Kidney tubule cell (primary cell): ENCODE measurements at places on chromosomes 4 and X.

DNA sequence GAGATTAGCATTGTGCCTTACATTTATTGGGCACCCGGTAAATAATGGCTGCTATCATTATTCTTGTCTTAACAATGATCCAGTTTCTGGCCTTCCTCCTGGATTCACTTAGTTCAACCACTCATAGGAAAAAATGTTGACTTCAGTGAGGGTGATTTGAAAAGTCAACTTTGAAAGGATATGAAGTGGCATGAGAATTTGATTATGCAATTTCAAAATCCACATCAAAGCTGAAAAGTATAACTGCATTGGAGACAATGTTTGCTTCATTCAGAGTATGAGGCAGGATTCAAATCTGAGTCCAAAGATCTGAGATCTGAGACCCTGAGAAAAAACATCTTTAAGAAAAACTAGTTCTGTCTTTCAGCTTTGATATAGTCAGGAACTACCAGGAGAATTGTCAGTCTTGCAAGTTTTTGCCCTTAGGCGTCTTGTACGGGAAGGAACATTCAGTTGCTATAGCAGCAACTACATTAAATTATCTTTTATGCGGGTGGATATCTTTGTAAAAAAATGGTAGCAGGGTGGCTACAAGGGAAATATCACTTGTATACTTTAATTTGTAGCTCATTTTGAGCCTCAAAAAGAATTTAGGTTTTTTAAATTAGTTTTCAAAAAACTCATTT is 587.5 kb upstream of the LCORL start:
- no peak for DNase-seq

- DNase-seq = no peak
These were observed 20.2 kb upstream of the HSD17B13 start for GRCh38 chr4:87342872-87343271.

GRCh38 chr4:69120870-69121269 is 24.6 kb downstream of the UGT2B7 start:
- DNase-seq = peak; percentile 59

GRCh38 chrX:126485409-126485808 is 67.2 kb downstream of the DCAF12L1 start:
- peak; percentile 41 for DNase-seq

GRCh38 chr4:111650146-111650545 is 495.1 kb upstream of the FAM241A start:
- DNase-seq = no peak

DNA sequence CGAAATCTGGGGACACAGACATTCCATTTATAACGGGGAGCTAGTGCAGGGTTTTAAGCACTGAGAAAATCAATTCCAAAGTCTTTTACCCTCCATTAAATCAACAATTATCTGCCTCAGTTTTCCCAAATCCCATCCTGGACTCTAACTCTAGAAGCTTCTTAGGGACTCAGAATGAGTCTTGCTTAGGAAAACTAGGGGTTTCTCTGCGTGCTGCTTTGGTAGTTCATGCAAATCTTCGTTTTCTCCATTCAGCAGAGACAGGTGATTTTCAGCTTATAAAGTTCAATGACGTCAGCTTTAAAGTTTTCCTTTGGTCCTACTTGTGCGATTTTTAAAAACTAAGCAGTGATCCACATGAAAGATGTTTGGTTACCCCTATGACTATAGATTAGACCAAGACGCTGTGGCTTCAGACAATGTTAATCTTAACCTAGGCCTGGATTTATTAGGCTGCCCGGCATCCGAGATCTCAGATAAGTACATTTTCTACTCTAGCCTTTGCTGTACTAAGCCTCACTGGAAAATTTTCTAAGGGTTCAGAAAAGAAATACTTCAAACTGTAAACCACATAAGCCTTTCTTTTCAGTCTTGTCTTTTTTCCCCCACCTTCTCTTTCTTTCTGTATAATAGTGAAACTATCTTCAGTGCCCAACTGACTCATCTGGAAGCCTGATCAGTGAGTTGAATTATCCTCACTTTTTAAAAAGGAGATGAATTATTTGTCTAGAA is 121.4 kb upstream of the GATB start:
- DNase-seq = peak; percentile 18

GRCh38 chr4:26893491-26893890 is 32.9 kb downstream of the STIM2 start:
- no peak for DNase-seq

GRCh38 chr4:156476359-156476758 is 495.2 kb downstream of the PDGFC start:
- DNase-seq = peak; percentile 99

DNA sequence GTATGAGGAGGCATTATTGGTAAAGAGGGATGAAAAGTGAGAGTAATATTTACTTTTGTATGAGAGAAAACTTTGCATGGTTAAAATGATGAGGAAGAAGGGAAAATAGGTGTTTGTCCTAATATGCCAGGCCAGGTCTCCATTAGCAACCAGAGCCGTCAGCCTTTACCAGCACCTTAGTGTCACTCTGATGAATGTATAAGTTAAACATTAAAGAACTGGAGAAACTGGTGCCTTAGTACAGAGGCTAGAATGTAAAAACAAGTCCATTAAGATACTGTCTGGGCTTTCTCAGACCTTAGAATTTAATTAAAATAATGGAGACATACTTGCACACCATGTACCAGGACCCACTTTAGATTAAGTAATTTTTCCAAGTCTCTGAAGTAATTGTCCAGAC is 222.3 kb downstream of the FAM47A start:
- peak; percentile 30 for DNase-seq

DNA sequence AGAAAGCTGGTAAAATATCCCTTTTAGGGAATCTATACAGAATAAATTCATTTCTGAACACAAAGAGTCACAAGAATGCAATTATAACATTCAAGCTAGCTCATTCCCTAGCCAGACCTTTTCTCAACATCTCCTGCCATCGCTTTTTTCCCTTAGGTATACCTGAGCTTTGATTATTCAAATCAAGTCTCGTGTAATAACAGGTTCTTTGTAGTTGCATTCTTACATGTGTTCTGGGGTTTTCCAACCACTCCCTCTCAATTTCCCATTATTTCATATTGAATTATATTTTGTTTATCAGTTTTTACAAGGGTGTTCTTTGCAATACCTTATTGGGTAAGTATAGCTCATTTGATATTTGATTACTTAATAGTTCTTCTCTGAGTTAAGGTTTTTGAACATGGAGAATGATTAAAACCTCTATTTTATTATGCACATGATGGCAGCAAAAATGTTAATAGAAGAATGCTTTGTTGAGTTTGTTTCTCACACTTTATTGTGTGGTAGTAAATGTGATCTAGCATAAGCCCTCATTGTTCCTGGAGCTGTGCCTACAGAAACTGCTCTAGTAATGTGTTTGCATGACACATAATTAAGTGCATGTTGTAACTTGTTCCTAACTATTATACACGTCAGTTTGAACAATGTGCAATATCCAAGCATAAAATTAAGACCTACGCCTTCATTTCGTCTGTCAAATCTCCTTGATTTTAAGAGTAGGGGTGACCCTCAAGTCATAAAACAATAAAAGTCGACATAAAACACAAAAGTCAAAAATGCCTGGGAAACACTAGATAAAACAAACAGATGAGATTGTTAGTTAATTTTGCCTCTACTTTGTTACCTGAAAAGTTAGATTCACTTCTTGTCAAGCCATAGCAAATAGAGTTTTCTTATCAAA is 124.0 kb upstream of the POF1B start:
- DNase-seq = no peak

GRCh38 chr4:60605646-60606354 is 594.3 kb upstream of the ADGRL3 start:
- no peak for DNase-seq

DNA sequence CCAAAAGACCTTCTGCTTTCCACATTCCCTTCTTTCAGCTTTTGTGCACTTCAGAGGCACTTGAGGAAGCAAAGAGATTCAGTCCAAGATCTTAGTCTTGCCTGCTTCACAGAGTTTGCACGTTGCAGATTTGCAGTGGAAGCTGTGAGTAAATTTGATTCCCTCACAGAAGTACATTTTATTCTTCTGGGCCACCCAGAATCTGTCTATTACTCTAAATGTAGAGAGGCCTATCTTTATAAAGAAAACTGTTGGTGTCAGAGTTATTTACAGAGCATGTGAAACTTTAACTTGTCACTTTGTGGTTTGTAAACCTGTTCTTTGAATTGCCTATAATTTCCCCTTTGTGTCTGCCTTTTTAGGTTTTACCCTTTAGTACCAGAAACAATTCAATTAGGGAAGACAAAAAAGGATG is 15.5 kb downstream of the SPRY1 start:
- DNase-seq = no peak

GRCh38 chr4:110518889-110519490 is 43.0 kb downstream of the ENPEP start:
- DNase-seq = peak; percentile 34

DNA sequence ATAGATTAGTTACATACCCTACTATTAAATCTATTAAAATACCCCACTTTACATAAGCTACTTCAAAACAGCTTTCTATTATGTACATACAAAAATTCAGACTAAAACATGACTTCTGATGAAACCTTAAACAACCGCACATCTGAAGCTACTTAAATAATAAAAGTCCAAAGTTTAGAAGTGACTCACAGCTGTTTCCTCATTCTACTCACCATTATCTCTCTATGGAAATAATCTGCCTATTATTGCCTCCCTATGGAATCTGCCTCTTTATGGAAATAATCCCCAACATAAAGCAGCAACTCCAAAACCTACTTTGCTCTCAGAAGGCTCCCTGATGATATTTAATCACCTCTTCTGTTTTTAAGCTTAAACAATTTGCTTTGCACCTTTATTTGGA is 15.7 kb upstream of the BANK1 start:
- DNase-seq = no peak

- peak; percentile 94 for DNase-seq
These were observed 51.2 kb upstream of the CHRNA9 start for GRCh38 chr4:40283968-40284367.

- DNase-seq = no peak
These were observed 1521.8 kb upstream of the TENM3 start for GRCh38 chr4:180721356-180721755.

- no peak for DNase-seq
These were observed 86.3 kb downstream of the KLHL8 start for GRCh38 chr4:87134122-87134521.

DNA sequence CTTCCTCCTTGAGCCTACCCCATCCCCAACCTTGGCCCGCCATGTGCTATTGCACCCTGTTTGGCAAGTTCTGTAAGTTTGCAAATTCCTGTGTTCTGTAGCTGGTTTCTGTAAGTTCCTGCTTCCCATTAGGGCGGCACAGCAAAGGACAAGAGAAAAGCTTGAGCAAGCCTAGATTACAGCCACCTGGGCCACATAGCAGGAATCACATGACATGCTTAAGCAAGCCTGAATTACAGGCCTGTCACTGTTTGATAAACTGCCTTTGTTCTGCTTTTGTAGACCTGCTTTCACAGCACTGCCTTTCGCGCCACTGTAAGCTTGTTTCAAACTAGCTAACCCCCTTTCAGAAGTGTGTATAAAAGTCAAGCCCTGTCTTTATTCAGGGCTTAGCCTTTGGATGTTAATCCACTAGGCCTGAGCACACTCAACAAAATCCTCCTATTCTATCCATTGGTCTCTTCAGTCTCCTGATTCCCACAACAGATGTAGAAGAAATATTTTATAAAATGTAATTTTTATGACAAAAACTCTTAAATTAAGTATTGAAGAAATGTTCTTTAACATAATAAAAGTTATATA is 906.8 kb upstream of the NDST4 start:
- DNase-seq = no peak

GRCh38 chrX:82534086-82534597 is 973.9 kb upstream of the POU3F4 start:
- no peak for DNase-seq

DNA sequence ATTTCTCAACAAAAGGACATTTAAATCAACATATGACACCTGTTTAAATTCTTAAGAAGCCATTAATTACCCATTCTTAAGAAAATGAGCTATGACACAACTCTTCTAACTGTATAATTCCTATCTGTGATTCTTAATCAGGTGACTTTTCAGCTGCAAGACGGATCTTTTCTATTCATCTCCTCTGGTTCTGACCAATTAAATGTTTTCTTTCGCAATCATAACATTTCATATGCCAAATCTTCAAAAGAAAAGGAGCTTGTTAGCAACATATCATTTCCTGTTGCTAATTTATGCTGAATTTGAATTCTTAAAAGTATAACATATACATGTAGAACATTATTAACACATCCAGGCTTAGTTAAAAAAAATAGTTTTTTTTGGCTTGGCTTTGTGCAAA is 62.5 kb downstream of the SEL1L3 start:
- no peak for DNase-seq

DNA sequence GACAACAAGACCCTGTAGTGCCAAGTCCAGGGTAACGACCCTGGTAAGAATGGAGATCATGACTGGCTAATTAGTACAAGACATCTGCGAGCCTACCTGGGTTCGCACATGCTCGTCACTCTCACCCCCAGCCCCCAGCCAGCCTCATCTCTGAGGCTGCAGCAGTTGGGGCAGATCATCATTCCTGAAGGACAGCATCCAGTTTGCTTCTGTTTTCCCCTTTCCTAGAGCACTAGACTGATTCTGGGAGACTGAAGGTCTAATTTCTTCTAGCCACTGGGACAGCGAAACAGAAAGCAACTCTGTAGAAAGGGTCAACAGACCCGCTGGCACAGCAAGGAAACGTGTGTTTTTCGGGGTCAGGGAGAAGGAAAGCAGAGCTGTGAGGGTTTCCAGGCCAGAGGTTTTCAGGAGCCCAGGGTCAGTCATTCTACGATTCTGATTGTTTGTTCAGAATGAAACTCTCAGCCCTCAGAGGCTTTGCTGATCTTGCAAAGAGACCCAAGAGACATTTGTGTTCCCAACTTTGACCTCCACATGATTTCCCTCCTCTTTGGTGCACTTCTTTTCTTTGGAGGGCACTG is 343.1 kb upstream of the NOCT start:
- DNase-seq = no peak

- DNase-seq = no peak
These were observed 76.9 kb upstream of the FAM9B start for GRCh38 chrX:9110808-9111207.

DNA sequence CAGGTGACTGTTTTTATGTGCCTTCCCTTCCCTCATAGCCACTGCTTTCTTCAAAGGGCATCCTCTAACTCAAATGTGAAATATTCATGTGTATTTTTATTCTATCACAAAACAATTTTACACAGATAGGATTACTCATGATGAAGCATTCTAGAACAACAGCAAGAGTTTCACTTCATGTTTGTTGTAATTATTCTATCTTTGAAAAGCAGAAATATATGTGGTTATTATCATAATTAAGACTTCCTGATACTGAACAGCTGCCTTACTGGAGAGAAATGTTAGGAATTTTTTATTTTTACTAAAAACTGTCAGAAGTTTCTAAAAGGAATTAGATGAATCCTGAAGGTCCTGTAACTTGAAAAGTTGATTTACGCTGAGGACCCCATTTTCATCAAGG is 229.1 kb downstream of the PALLD start:
- DNase-seq = no peak
